ENCODE measurements at places on chromosomes 6 and 20.

DNA sequence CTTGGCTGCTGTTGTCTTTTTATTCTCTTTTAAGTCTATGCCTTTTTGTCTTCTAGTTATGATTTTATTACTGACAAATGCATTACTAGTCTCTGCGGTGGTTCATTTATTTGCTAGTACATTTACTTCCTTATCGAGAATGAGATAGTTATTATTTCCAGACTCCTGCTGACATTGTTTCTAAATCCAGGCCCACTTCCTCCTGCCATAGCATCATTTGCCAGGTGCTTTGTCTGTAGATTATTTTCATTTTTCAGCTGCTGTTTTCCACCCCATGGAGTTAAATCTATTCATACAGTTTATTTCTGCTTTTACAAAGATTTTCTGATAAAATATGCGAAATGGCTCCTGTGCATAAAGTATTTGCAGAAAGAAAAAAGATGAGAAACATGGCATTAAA lies 459.7 kb downstream of the MMUT start:
- DNase-seq: no peak

DNA sequence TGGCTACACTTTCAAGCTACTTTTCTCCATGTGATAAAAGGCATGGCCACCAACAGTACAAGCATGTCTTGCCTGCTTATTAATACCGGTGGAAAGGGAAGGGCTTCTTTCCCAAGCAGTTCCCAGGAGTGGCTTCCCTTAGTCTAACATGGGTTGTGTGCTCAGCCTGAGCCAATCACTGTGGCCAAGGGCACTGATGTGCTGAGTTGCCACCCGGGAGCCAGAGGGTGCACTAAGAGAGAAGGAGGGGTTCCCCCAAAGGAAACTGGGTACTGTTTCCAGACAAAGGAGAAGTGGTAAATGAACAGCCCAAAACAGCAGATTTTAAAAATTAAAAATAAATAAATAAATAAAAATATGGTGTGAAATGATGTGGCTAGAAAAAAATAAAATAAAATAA lies 68.5 kb downstream of the BANF2 start:
- DNase-seq: no peak

- no peak for DNase-seq
These were observed 46.0 kb upstream of the UST start for GRCh38 chr6:148700741-148701311.

GRCh38 chr6:23537828-23538227 lies 588.2 kb upstream of the NRSN1 start:
- no peak for DNase-seq

DNA sequence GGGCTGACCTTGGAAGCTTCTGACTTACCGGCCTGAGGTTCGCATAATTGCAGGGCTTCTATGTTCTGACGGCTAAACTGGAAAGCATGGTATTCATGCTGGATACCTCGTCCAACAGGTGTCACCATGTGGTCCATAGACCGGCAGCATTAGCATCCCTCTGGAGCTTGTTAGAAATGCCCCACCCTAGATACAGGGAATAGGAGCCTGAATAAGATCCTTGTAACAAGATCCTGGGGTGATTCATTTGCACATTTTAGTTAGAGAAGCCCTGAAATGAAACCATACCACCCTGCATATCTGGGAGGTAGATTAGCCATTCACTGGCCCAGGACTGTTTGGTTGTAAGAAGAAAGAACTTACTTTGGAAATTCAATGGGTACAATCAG lies 77.7 kb downstream of the TMEM170B start:
- no peak for DNase-seq

DNA sequence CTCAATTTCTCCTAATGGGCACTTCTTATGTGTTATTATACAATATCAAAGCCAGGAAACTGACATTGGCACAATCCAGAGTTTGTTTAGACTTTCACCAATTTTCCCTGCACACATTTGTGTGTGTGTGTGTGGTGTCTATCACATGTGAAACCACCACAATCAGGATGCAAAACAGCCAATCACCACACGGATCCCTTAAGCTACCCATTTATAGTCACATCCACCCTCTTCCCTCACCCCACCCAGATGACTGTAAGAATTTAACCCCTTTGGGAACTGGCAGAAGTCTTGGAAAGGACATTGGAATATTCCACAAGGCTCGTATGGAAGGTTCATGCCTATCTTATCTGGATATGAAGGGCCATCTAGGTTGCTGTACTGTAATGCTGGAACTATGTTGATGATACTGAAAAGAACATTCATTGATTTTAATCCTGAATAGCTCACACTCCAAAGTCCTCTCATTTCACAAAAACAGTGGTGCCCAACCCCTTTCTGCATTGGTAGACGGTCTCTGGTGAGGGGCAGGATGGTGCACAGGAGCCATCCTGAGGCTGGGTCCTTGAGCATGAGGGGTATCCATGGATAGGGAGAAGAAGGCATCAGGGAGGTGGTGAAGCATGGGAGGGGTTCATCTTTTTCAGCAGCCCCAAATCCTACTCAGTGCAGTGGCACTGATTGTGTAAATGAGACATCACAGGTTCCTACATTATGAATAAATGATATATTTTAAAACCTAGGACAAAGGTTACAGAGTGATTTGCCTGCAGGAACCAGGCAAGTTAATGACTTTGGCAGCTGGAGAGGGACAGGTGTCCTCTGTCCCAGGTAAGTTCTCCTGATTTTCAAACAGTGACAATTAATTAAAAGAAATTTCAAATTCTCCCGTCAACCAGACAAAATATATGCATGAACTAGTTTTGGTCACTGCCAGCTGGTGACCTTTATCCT lies 12.1 kb upstream of the CTCFL start:
- DNase-seq: no peak

DNA sequence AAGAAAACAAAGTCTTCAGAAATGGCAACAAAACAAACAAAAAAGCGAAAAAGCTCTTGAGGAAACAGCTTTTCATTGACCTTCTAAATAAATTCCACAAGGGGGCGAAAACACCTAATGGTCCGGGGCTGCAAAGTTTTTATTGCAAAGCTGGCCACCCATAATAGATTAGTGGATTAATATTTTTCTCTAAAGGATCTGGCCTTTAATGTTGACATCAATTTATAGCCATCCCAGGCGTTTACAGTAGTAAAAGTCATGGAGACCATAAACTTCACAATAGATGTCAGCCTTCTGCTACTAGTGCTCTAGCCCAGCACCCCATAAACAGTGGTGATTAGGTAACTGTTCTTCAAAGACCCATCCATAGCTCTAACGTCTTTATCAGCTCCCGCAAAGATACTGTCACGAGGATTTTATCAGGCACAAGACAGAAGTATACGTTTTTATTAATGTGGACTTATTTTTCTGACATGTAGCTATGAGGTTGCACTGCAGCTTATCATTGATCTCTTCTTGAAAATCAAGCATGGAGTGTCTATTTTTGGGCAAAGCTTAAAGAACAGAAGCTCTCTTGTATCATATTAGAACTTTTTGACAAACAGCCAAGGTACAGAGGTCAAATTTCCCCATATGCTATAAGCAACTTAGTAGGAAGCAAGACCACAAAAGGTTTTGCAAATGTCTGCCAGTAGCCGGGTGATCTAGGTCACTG lies 4.7 kb downstream of the CITED2 start:
- peak; percentile 12 for DNase-seq

- DNase-seq: no peak
These were observed 8.0 kb downstream of the SLC17A3 start for GRCh38 chr6:25866011-25866410.

- DNase-seq: no peak
These were observed 128.3 kb downstream of the FOXA2 start for GRCh38 chr20:22456109-22456508.

DNA sequence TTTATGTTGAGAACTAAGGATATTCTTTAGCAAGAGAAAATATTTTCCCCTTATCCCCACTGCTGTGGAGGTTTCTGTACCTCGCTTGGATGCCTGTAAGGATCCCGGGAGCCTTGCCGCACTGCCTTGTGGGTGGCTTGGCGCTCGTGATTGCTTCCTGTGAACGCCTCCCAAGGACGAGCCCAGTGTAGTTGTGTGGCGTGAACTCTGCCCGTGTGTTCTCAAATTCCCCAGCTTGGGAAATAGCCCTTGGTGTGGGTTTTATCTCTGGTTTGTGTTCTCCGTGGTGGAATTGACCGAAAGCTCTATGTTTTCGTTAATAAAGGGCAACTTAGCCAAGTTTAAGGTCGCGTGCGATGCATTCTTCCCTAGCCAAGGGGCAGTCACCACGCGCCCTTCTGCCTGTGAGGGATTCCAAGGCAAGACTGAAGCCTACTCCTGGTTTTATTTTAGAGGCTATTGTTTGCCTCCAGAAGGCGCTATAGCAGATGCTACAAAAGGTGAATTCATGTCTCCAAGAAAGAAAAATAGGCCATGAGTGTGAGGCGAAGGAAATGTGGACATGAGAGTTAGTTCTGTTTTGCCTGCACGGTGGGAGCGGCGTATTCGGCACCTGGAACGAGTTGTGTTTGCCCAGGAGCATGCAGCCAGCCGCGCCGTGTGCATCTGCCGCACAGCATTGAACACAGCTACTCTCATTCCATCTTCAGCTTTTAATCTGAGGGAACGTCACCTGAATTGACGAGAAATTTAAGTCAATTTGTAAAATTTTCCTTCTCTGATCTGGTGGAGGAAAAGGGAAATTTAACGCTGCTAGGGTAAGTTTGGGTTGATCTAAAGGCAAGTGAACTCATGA lies 40.3 kb upstream of the IRF4 start:
- DNase-seq: no peak

- no peak for DNase-seq
These were observed 1067.5 kb upstream of the MAP3K7 start for GRCh38 chr6:91654357-91654756.

- DNase-seq: no peak
These were observed 4.7 kb upstream of the AKAP7 start for GRCh38 chr6:131130554-131130940.

- no peak for DNase-seq
These were observed 291.2 kb downstream of the CDH26 start for GRCh38 chr20:60249436-60249835.

GRCh38 chr6:53956068-53956711 lies 155.1 kb upstream of the MLIP start:
- no peak for DNase-seq

- no peak for DNase-seq
These were observed 101.2 kb upstream of the TRAF3IP2 start for GRCh38 chr6:111706841-111707391.

DNA sequence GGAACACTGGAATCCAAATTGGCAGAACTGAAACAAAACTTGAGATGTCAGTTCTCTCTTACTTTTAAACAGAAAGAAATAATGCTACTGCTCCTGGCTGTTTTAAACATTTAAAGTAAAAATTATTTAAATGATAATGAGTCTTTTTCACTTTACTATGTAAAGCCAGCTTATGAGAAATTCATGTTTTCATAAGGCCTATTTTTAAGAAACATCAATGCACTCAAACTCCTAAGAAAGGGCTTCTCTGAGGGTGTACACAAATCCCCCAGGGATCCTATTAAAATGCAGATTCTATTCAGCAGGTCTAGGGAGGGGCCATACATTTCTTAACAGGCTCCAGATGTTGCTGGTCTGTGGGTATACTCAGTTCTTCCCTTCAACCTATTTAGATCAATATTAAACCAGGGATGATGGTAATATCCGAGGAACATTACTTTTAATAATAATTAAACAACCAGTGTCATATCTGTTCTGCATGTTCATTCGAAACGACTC lies 2.3 kb downstream of the FERMT1 start:
- no peak for DNase-seq

GRCh38 chr6:55636406-55637102 lies 57.6 kb upstream of the HMGCLL1 start:
- DNase-seq: no peak

DNA sequence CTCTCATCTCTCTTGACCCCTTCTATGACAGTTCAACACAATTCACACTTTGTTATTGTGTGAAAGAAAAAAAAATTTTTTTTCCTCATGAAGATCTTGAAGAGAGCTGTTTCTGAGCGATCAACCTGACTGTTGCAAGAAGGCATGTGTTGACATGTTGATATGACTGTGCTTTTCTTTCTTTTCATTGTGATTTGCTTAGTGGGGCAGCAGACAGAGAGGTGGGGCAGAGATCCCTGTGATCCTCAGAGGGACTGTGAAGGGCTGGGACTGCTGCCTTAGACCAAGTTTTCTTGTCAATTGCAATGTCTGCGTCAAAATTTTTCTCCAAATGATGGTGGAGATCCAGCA lies 70.8 kb upstream of the IYD start:
- DNase-seq: no peak

- DNase-seq: no peak
These were observed 10.5 kb downstream of the IBTK start for GRCh38 chr6:82237013-82237412.

GRCh38 chr6:129345890-129346289 lies 364.1 kb downstream of the ARHGAP18 start:
- no peak for DNase-seq

DNA sequence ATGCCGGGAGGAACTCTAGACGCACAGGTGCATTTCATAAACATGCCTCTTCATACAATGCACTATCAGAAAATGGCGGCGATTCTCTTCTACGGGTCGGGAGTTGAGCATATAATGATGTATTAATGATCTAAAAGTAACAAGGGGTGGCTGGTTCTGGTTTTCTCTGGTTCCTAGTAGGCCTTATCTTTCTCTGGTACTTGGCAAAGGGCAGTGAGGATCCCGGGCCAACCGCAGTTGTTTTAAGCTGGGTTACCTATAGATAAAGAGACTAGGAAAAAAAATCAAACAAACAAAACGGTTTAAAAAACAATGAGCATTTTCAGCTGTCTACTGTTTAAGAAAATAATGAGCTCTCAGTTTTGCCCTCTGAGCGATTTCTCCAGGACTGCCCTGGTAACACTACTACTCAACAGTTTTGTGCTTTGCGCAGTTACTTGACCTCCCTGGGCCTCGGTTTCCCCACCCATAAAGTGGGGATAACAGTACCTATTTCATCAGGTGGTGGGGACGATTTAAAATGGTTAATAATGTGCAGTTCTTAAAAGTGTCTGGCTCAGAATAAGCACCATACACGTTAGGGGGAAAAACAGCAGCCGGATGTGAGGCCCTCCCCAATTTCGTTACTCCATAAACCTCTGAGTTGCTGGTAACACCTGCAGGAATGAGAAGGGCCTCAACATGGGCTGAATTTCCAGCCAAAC lies 1.3 kb upstream of the SIRT5 start:
- no peak for DNase-seq

GRCh38 chr20:25525867-25526266 lies 59.5 kb downstream of the NINL start:
- DNase-seq: no peak

- no peak for DNase-seq
These were observed 48.9 kb downstream of the C6orf118 start for GRCh38 chr6:165260462-165260861.
